ENCODE measurements at places on chromosomes 5 and 9.

DNA sequence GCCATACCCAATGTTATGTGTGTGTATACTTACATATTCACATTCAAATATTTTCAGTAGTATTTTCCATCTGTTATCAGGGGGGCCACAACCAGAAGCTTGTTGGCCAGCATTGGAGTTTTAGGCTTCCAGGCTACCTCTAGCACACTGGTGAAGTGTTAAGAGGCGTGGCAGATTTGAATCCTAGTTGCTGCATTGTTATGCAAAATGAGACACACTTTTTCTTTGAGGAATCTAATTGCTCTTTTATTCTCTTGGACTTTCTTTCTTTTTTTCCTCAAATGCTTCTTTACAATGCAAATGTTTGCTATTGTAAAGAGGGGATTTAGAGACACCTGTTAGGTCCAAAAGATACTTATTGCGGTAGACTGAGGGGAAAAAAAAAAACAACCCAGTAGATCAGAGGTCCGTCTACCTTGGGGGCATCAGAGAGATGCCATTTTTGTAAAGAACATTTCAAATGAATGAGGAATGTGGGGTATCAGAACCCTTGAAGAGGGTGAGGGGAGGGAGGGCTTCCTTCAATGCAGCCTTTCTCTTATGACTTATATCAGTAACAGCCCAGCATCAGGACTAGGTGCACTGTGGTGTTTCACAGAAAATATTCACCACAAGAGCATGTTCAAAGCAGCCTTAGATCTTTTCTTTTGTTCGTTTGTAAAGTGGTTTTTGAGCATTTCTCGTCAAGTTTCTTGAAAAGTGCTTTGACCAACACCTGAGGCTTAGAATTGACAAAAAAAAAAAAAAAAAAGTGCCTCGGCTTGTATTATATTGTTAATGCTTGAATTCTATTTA is 3.8 kb downstream of the SMARCA2 start:
- no peak for DNase-seq

DNA sequence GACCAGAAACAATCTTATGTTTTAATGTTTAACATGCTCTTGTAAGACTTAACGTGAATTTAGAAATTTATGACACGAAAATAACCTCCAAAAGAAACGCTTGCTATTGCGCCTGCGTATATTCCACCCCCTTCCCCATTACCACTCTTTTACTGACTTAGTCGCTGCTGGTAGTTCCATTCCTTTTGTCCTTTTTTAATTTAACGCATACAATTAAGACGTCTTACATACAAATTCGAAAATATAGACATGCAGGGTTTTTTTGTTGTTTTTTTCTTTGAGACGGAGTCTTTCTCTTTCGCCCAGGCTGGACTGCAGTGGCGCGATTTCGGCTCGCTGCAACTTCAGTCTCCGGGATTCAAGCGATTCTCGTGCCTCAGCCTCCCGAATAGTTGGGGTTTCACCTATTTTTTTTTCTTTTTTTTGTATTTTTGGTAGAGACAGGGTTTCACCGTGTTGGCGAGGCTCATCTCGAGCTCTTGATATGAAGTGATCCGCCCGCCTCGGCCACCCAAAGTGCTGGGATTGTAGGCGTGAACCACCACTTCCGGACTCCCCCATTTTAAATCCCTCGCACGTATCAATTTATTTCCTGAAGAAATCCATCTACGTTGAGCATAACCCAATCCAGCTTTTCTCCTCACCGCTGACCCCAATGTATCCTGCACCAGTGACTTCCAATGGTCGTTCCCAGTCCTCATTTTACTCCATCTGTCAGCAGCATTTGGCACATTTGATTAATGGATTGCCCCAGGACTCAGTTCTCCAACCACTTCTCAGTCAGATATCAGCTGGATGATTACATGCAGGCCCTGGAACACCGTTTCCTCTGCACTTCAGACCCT is 684 bp upstream of the MED7 start:
- no peak for DNase-seq

GRCh38 chr5:68074633-68075032 is 140.9 kb upstream of the PIK3R1 start:
- no peak for DNase-seq

DNA sequence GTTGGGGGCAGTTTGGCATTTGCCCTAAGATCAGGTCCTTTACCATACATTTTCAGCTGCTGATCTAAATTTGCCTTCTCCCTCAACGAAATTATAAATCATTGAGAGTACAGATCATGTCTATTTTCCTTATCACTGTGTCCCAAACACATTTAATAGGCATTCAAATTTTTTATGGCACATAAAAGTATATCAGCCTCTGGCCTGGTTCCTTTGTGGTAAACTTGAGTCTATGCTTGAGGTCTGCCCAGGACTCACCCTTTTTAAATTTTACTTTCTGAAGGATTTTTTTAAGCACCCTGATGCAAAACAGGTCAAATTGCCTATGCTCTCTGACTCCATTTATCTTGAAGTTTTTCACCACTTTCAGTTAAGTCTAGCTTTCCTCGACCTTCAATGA is 163.6 kb upstream of the GRIN3A start:
- DNase-seq, result no peak

DNA sequence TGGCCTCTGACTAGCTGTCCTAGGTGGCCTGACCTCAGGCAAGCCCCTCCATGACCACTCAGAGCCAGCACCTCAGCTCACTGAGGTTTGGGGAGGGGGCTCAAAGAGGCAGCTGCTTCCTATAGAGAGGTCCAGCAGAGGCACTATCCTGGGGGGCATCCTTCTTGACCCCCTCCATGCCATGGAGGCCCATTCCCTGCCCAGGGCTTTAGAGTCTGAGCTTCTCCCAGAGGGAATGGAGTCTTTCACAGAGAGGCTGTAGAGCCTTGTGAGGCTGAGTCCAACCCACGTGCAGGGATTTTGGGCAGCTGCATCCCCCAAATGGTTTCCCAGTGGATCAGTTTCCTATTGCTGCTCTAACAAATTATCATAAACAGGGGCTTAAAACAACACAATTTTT is 16.9 kb downstream of the IRF1 start:
- DNase-seq, result no peak

DNA sequence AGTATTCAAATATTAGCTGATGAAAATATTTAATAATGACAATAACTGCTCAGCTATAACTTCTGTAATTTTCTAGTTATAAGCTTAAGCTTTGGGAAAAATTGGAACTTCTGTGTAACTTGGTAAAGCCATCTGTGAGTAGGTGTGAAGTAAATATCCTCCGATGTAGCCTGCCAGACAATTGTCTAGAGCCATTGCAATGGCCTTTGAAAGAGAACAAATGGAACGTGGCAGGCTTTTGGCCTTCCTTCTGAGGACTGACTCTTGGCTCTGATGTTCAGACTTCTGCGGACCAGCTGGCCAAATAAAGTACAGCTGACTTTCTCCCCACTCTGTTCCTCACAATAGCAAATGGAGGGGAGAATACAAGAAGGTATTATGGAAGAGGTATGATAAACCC is 203.4 kb upstream of the NMUR2 start:
- DNase-seq, result no peak

GRCh38 chr9:130906735-130907416 is 10.3 kb upstream of the QRFP start:
- DNase-seq, result no peak

- no peak for DNase-seq
Measured at GRCh38 chr5:123819833-123820232, 307.9 kb downstream of the CSNK1G3 start.

DNA sequence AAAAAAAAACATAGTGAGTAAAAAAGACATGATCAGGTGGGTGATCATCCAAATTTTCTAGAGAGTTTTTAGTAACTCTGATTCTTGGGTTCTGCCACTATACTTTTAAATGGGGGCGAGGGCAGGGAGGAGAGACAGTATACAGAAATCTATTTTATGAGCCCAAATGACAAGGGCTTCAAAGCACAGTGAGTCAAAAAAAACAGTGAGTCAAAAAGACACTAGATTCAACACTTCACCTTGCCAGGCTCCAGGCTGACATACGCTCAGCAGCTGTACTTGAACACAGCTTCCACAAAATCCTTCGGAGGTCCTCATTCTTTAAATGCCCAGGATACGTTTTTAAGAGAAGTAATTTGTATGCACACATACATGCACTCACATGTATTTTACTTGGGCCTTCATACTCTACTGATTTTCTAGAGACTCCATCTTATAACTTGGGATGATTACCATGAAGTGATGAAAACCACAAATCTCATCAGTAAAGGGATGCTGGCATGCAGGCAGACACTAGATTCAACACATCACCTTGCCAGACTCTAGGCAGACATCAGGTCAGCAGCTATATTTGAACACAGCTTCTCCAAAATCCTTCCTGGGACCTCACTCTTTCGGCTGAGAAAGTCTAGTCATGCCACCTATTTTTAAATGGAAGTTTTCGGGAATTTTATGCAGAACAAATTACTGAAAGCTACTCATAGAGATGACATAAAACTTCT is 28.8 kb downstream of the NR3C1 start:
- DNase-seq, result no peak

GRCh38 chr5:1912951-1913565 is 30.3 kb upstream of the IRX4 start:
- no peak for DNase-seq

DNA sequence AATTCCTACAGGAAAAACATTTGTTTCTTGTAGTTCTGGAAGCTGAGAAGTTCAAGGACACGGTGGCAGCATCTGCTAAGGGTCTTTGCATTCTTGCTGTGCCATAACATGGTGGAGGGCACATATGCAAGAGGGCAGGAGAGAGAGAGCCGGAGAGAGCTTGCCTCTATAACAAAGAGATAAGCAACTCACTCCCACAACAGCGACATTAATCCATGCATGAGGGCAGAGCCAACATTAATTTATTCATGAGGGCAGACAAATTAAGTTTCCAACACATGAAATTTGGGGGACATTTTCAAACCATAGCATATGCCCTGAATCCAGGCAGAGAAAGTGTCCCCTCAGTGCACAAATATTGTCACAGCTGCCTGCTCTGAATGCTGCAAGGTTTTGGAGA is 4.4 kb upstream of the GTF3C5 start:
- DNase-seq, result no peak

- DNase-seq, result no peak
Measured at GRCh38 chr9:130895481-130896232, 955 bp downstream of the QRFP start.

DNA sequence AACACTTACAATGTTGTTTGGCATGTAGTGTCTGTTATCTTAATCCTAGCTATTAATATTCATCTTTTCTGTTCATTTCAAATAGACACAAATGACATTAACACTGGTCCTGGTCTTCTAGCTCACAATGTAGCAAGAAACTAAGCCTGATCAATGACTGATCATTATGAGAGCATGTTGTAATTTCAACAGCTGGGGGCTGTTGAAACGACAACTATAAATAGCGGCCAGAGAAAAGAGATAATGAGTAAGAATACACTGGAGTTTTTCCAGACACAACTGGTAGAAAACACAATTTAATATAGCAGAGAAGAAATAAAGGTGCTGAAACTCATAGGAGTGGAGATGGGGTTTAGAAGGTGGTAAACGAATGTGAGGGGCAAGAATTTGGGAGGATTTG is 89.2 kb downstream of the HTR4 start:
- no peak for DNase-seq
